Stimulated activated CD8-positive, alpha-beta memory T cell treated with anti-CD3 and anti-CD28 coated beads, Interleukin-12 subunit alpha, Interleukin-12 subunit beta, amount 100 ng/mL, for 4 hours (primary cell): ENCODE measurements at places on chromosomes 2 and 18.

DNA sequence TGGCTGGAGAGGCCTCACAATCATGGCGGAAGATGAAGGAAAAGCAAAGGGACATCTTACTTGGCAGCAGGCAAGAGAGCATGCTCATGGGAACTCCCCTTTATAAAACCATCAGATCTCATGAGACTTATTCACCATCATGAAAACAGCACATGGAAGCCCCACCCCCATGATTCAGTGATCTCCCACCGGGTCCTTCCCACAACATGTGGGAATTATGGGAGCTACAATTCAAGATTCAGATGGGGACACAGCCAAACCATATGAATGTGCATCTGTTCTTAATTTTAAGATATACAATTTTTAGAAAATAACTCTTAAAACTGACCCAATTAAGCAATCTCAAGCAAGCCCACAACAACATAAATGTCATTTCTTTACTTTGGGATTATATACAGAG is 12.6 kb downstream of the C18orf63 start:
- no peak for DNase-seq

GRCh38 chr2:145065342-145065741 is 545.4 kb upstream of the ZEB2 start:
- no peak for DNase-seq

DNA sequence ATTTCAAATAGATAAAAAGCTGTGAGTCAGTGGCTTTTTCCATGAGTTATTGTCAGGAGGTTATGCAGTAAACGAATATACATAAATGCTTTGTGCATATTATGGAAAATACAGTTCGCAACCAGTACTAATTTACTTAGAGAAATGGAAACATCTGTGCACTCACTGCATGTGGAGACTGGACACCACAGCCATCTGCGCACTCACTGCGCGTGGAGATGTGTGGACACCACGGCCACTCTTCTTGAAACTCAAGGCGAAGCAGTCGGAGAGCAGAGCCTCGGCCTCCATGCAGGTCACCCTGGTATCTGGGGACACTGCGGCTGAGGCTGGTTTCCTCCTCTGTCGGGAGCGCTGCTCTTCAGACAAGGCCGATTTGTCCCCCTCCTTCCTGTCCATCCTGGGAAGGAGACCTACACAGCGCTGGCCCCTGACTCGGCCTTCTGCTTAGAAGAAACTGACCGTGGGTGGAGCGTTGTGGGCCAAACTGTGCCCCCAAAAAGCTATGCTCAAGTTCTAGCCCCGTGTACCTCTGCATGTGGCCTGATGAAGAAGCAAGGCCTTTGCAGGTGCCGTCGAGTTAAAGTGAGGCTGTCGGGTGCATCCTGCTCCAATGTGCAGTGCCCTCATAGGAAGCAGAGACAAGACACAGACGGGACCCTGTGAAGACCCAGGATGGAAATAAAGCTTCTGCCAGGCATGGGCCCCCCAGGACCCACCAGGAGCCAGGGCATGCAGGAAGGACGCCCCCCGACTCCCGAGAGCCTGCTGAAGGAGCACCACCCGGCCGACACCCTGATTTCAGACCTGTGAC is 88.0 kb downstream of the TPO start:
- no peak for DNase-seq

DNA sequence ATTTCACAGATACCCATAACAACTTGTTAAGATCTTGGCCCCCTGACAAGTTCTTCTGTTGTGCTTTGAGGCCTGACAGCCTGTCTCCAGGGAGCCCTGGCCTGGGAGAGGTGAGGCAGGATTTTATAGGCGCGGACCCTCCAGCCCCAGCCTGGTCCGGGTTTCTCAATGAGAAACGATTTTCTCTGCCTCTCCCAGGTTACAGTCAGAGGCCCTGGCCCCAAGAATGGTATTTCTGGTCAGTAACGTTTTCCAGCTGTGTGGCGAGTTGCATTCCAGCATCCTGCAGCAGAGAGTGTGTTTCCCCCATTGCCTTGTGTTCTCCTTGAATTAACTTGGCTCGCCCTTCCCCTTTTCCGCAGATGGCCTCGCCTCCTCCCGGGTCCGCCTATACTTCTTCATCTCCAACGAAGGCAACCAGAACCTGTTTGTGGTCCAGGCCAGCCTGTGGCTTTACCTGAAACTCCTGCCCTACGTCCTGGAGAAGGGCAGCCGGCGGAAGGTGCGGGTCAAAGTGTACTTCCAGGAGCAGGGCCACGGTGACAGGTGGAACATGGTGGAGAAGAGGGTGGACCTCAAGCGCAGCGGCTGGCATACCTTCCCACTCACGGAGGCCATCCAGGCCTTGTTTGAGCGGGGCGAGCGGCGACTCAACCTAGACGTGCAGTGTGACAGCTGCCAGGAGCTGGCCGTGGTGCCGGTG is 3.0 kb downstream of the INHBB start:
- DNase-seq: no peak

- no peak for DNase-seq
These were observed 205.1 kb downstream of the RND3 start for GRCh38 chr2:150282357-150282756.

DNA sequence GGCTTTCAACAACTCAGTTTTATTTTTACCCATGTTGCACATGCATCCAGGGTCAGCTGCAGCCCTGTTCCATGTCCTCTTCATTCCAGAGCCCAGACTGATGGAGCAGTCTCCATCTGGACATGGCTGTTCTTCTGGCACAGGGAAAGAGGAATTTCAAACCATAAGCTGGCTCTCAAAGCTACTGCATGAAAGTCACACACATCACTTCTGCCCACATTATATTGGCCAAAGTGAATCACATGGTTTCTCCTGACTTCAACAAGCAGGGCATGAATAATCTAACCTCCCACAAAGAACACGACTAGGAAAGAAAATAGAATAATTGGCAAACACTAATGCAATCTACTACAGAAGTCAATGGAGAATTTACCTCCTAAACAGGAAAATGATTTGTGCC is 94.2 kb downstream of the FTCDNL1 start:
- DNase-seq: no peak

DNA sequence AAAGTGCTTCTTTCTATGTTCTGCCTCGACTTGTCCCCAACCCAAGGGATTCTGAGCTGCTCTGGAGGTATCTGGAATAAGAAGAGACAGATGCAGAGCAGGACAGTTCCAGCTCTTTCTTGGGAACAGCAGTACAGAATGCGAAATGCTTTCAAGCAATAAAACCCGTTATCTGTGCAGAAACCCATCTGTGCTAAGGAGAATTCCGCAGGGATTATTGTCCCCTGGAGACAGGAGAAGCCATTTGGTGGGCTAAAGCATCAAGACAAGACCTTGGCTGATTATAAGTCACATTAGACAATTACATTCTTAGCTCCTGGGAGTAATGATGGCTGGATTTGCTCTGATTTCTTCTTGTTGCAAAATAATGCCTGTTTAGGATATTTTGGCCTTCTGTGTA is 185.4 kb upstream of the GLI2 start:
- no peak for DNase-seq

DNA sequence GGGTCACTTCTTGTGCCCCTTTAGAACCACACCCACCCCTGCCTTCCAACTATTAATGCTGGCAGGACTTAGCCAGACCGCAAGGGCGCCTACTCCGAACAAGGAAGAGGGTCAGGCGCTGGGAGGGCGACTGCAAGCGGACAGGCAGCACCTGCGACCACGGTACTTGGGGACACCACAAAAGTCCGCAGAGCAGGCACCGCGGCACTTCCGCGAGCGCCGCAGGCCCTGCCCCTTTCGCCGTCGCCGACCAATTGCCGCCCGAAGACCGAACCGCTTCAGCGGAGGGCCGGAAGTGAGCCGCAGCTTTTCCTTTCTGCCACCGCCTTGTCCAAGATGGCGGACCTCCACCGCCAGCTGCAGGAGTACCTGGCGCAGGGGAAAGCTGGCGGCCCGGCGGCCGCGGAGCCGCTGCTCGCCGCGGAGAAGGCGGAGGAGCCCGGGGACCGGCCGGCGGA is at the start of gene SFT2D3:
SFT2D3 (plus strand) TSS at position 305 of the 458 bp plus-strand sequence; CDS start at position 337, 32 bp downstream.
- peak; percentile 83 for DNase-seq

- no peak for DNase-seq
These were observed 56.8 kb downstream of the SLC4A10 start for GRCh38 chr2:161681046-161681445.

DNA sequence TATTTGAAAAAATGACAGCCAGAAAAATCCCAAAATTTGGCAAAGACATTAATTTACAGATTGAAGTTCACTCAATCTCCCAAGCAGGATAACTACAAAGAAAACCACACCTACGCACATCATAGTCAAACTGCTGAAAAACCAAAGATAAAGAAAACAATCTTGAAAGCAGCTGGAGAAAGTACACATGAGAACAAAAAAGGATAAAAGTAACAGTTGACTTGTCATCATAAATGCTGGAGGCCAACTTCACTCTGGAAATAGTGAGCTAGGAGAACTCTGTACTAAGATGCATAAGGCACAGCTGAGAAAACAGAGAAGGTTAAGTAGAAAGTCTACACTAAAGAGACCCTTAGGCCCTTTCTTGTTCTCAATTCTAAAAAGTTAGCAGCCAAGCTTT is 73.1 kb downstream of the TLK1 start:
- DNase-seq: no peak

- no peak for DNase-seq
These were observed 11.8 kb upstream of the ZFP36L2 start for GRCh38 chr2:43238176-43238575.

DNA sequence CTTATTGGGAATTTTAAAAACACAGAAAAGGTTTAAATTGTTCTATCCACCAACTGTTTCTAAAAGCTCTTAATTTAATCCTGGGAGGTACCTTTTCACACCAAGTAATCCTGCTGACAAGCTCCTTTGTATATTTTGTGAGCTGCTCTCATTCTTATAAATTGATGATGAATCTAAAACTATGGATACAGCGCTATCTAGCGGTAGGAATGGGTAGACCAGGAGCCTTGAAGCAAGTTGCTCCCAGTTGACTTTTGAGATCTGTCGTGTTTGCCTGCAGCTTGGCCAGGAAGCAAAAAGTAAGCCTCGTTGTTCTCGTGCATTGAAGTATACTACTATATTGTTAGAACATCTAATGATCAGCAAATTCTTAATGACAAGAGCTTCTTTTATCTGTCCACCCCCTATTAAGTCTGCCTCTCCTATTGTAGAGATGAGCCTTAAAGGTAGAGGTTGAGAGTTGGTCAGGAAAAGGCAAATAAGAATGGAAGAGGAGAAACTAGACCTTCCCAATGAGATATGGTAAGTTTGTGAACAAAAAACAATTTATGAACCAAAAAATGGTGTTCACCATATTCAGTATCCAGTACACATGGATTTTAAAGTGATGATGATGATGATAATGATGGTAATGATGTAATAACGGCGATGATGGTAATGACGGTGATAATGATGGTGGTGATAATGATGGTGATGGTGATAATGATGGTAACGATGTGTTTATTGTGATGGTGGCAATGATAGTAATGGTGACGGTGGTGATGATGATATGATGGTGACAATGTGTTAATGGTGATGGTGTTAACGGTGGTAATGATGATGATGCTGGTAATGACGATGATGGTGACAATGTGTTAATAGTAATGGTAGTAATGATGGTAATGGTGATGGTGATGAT is 212.1 kb upstream of the NCKAP5 start:
- DNase-seq: no peak

GRCh38 chr18:34153711-34154110 is 71.0 kb downstream of the NOL4 start:
- no peak for DNase-seq
